ENCODE measurements at places on chromosomes 2 and 18.
A peak's percentile ranks its signal among the peaks of the same experiment; 100 is the strongest.

DNA sequence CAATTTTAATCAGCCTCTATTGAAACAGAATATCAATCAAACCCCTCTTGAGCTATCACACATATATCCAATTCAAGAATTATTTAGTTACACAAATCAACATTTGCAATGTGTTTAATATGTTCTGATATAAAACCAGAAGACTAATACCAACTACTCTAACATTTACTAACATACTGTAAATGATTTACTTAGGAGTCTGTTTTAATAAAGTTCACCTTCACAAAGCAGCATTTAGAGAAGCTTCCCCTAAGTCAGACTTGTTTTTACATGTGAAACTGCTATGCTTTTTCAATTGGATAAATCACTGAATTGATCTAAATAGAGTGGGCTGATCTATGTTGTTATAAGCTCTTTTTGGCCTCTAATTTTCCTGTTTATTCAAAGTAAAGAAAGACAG is 18.3 kb downstream of the COL4A3 start:
- no peak for DNase-seq

- no peak for DNase-seq
Measured at GRCh38 chr18:44388329-44388728, 292.4 kb upstream of the SETBP1 start.

DNA sequence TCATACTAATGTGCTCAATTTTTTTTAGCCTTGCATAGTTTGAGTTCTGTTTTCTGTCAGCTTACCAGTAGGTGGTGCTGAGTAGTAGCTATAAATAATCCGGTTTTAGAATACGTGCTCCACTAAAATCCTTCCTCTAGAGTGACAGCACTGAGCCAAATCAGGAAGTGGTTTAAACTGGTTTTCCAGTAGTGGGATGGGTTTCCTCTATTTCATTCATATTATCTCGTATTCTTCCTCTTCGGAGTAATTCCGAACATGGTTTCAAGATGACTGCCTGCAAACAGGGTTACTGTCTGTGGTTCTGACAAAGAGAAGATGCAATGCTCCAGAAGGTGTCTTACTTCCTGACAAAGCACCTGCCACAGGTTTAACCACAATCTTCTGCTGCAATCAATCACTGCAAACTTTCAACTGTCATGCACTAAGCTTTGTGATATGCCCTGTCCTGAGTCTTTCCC is 496.9 kb upstream of the VRK2 start:
- DNase-seq: no peak

DNA sequence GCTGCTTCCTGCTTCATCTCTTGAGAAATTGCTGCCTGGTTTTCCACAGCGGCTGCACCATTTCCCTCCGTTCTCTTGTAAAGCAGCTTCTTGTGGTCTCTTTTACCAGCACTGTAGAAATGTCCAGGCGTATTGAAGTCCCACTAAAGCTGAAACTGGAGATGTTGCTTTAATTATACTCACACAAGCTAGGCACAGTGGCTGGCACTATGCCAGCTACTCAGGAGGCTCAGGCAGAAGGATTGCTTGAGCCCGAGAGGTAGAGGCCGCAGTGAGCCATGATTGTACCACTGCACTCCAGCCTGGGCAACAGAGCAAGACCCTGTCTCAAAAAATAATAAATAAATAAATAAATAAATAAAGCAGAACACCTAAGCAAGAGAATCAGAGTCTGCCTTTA is 19.2 kb upstream of the ATP9B start:
- DNase-seq: no peak

DNA sequence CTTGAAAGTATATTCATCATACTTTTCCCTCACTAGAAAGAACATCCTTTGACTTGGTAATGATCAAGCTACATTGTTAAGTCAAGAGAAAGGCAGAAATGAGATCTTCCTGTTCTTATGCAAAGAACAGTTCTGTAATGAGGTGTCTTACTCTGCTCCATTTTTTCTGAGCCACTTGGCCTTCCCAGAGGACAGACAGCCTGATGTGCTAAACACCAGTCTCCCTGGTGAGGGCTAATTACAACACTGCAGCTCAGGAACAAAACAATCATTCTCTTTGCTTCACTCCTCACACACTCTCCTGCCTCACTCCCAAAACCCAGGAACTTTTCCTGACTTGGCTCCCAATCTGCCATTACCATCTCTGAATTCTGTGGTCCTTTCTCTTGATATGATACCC is 25.6 kb downstream of the TACR1 start:
- no peak for DNase-seq

GRCh38 chr2:44550561-44550960 is 188.8 kb downstream of the CAMKMT start:
- no peak for DNase-seq

DNA sequence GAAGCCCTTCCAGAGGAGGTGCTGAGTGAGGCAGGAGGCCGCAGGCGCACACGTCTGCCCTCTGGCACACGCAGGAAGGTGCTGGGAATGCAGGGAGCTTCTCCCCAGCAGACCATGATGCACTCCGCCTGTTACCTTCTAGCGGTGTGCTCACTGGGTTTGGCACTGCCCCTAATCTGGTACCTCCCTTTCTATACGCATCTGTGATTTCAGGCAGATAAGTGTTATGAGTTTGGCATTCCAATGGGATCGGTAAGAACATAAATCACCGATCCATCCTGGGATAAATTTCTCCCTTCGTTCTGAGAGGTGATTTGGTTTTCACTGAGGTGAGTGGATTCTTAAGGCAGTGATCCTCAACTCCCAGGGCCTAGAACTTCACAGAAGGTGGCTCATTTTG is 34.6 kb downstream of the ODC1 start:
- DNase-seq: no peak

- DNase-seq: no peak
Measured at GRCh38 chr2:66173645-66174044, 261.3 kb upstream of the MEIS1 start.

DNA sequence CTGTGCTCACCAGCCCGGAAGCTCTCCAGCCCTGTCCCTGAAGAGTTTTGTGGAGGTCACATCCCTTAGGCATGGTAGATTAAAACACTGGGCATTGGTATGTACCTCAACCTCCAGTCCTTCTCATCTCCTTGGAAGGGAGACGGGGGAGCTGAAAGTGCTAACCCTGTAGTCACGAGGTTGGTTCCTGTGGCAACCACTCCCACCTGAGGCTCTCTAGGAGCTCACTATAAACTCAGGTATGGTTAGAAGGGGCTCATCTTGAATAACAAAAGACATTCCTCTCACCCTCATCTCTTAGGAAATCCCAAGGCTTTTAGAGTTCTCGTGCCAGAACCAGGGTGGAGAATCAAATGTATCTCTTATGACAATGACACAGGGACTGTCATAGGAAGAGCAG is 43.0 kb upstream of the MGAT4A start:
- no peak for DNase-seq

GRCh38 chr18:12255626-12256026 is 1.5 kb downstream of the CIDEA start:
- no peak for DNase-seq

DNA sequence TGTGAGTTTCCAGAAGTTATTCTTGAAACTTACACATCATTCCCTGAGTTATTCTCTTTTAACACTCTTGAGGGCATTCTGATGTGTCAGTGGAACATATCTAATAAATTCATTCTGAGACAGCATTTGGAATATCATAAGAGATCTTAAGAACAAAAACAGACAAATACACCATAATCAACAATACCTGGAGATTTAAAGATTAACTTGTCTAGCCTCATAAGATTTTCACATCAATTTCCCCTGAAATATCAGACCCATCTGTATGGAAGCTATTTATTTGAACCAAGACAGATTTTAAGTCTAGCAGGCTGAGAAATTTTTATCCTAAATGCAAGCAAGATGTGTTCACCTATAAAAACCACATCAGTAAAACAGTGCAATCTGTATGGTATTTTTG is 181.6 kb downstream of the NYAP2 start:
- DNase-seq: no peak

- DNase-seq: no peak
Measured at GRCh38 chr2:27264753-27265535, 2.1 kb upstream of the SLC30A3 start.

- no peak for DNase-seq
Measured at GRCh38 chr18:57009844-57010243, 137.0 kb upstream of the BOD1L2 start.

GRCh38 chr2:79446313-79446712 is 66.5 kb upstream of the CTNNA2 start:
- no peak for DNase-seq

- no peak for DNase-seq
Measured at GRCh38 chr2:236793023-236794011, 223.7 kb downstream of the ACKR3 start.

DNA sequence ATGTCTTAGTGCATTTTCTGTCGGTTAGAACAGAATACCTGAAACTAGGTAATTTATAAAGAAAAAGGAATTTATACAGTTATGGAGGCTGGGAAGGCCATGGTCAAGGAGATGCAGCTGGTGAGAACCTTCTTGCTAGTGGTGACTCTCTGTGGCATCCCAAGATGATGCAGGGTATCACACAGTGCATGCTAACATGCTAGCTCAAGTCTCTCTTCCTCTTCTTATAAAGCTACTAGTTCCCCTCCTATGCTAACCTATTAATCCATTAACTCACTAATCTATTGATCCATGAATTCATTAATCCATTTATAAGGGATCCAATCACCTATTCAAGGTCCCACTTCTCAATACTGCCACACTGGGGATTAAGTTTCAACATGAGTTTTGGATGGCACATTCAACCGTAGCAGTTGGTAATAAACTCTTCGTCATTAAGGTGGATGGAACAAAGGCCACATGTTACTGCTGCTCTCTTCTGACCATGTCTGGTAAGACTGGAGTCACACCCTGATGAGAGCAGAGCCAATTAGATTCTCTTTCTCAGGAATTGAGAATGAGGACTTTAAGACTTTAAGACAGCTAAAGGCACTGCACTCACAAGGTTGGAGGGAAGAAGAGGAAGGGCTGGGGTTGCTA is 211.6 kb upstream of the SMAD7 start:
- DNase-seq: no peak

- DNase-seq: no peak
Measured at GRCh38 chr2:65299246-65299645, 71.6 kb downstream of the ACTR2 start.

GRCh38 chr2:235762832-235763598 is 269.2 kb downstream of the AGAP1 start:
- no peak for DNase-seq

DNA sequence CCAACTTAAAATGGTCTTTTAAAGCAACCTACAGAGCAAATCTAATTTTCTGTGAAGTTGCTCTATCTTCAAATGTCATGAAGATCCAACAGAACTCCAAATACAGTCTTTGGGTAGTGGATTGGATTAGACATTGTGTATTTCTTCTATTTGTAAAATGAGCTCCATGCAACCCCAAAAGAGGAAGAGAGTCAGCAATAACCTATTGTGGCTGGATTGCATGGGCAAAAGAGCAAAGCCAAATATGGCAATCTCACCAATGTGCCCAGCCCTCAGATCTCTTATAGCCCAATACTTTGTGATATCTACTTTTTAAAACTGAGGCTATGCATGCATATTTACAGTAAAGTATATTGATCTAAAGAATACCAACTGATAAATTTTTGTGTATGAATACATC is 146.3 kb downstream of the TXNL1 start:
- no peak for DNase-seq

- DNase-seq: no peak
Measured at GRCh38 chr2:136059036-136059472, 58.9 kb downstream of the CXCR4 start.

DNA sequence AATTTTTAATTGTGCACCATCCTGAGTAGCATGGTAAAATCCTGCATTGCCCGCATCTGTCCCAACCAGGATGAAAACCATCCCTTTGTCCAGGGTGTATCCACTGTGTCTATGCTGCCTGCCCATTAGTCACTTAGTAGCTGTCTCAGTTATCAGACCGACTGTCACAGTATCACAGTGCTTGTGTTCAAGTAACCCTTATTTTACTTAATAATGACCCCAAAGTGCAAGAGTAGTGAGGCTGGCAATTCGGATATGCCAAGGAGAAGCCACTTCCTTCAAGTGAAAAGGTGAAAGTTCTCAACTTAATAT is 8.8 kb downstream of the ITSN2 start:
- no peak for DNase-seq

DNA sequence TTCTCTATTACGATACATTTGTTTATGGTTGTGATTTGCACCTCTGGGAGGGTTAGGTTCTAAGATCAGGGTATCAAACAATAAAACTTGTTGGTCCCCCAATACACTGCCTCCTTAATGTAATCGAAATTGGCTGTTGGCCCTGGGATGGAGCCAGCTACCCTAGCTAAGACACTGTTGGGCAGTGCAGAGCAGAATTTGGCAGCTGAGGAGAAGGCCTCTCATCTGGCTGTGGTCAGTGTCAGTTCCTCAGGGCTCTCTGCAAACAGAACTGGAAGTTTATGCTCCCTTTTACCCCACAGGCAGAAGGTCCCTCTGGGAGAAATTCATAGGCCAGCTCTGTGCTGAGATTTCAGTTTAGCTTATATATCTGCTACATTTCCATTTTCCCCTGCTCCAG is 8.6 kb upstream of the HAAO start:
- no peak for DNase-seq

GRCh38 chr18:31396796-31397612 is 20.4 kb downstream of the DSG4 start:
- no peak for DNase-seq

DNA sequence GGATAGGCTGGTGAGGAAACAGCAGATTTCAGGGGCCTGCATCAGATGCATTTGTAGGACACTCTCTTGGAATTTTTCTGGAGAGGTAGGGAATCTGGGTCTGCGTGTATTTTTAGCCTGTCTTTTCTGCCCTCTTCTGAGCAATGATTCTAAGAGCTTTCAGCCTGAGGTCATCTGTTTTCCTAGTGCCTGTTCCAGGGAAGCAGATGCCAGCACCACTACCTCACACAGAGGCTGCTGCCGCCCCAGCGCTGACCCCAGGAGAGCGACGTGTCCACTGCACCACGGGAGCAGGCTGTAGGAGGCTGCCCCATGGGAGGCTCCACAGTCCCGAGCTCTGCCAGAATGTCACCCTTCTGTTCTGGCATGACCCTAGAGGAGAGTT is 316.5 kb downstream of the CYP26B1 start:
- peak; percentile 28 for DNase-seq

- no peak for DNase-seq
Measured at GRCh38 chr18:79413025-79413424, 17.3 kb downstream of the NFATC1 start.

GRCh38 chr2:149061133-149061745 is 22.7 kb downstream of the LYPD6B start:
- no peak for DNase-seq

- DNase-seq: no peak
Measured at GRCh38 chr2:29627279-29627711, 294.1 kb downstream of the ALK start.

- DNase-seq: no peak
Measured at GRCh38 chr2:157362627-157363026, 37.0 kb upstream of the ERMN start.

DNA sequence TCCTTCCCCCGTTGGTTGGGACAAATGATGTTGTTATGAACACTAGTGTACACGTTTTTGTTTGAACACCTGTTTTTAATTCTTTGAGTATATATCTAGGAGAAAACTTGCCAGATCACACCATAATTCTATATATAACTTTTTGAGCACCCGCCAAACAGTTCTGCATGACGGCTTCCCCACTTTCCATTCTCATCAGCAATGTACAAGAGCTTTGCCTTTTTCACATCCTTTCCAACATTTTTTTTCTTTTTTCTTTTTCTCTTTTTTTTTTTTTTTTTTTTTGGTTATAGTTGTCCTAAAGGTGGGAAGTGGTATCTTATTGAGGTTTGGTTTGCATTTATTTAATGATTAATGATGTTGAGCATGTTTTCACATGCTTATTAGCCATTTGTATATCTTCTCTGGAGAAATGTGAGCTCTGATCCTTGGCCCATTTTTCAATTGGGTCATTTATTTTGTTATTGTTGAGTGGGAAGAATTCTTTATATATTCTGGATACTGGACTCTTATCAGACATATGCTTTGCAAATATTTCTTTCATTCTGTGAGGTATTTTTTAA is 86.9 kb upstream of the ZC3H15 start:
- DNase-seq: no peak
